HepG2 (cell line): ENCODE measurements at places on chromosomes 2 and 18. TPM values are rescaled to one million over a fixed set of nuclear protein-coding genes. Genes with fewer than 3 reads are reported as not detected.

DNA sequence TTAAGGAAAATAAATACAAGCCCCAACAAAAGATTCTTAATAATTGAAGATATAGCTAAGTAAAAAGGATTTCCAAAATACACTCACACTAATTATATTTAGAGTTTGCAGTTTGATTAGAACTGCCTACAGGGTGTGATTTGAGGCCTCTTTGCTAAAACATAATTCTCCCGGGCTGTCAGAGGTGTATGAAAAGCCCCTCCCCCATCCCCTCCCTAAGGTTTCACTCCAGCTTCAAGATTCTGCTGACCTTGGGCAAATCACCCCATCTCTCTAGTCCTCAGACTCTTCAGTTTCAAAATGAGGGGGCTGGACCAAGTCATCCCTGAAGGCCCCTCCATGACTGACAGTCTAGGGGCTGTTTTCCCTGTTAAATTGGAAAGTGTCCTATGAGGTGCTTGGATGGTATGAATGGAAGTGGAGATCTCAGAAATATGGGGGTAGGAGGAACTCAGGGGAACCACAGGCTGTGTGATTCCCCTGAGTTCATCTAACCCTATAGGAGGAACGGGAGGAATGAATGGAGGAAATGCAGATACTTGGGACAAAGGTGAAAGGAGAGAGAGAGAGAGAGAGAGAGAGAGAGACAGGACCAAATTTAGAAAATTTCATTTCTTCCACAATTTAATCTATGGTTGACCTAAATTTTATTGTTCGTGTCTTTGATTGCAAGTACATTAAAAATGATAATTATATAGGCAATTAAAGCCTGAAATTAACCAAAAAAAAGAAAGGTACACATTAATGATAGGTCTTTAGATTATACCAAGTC lies 107.5 kb downstream of the SPP2 start:
- DNase-seq = no peak

TMEM87B gene
- 9.9 and 15.1 TPM in 2 replicates for total RNA-seq

DNA sequence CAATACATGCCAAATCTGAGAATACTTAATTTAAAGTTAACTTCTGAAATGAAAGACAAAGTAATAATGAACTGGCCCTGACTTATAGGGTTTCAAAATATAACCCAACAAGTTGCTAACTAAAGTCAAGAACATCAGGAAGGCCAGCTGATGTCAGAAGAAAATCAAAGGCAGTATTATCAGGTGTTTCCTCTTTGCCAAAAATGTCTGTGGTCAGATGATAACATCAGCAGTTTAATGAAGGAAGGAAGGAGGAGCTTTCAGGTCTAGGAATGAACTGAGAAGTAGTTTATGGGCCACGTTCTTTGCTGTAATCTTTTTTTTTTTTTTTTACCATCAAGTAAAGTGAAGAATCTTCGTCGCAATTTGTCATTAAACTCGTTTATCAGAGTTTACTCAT lies 40.9 kb downstream of the CDH2 start:
- no peak for DNase-seq

BCL11A gene
- total RNA-seq = not detected in 2 replicates

GRCh38 chr2:188360485-188361263 lies 69.0 kb downstream of the GULP1 start:
- DNase-seq = no peak

SP5 gene
- 86.9 and 119 TPM in 2 replicates for total RNA-seq

GRCh38 chr2:42854207-42854818 lies 61.9 kb upstream of the HAAO start:
- peak; percentile 43 for DNase-seq

GRCh38 chr2:205617905-205618304 lies 64.4 kb upstream of the NRP2 start:
- DNase-seq = no peak

ACOXL gene
- total RNA-seq = not detected in 2 replicates

DNA sequence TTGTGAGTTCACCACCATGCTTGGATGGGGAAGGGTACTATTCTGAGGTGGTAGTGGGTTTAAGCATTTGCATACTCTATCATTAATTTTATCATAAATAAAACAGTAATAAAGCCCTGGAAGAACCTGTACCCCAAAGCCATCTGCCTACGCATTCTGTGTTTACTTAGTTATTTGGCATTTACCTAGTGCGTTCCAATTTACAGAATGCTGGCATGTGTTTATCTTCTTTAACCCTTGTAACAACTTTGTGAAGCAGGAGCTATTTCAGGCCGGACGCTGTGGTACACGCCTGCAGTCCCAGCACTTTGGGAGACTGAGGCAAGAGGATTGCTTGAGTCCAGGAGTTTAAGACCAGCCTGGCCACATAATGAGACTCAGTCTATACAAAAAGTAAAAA lies 17.8 kb upstream of the ODC1 start:
- DNase-seq = no peak

DGUOK gene
- 105 and 130 TPM in 2 replicates for total RNA-seq

GRCh38 chr2:96356889-96357288 lies 21.3 kb downstream of the NCAPH start:
- no peak for DNase-seq

CFAP65 gene
- total RNA-seq = not detected in 2 replicates

- no peak for DNase-seq
Measured at GRCh38 chr2:160156100-160156499, 44.0 kb downstream of the ITGB6 start.

SCN9A gene
- total RNA-seq = 11.8 and 15.3 TPM in 2 replicates

- no peak for DNase-seq
Measured at GRCh38 chr2:39435234-39435633, 1.9 kb downstream of the MAP4K3 start.
